ENCODE measurements at places on chromosomes 3 and 15. TPM values are rescaled to one million over a fixed set of nuclear protein-coding genes. Genes with fewer than 3 reads are reported as not detected.

ESYT3 gene
- polyA plus RNA-seq: 0.27 TPM

SNTN gene
- 0.16 TPM for polyA plus RNA-seq

WDR93 gene
- polyA plus RNA-seq: 0.32 TPM

KBTBD13 gene
- under 0.01 TPM for polyA plus RNA-seq

CASR gene
- polyA plus RNA-seq: 0.43 TPM

BFSP2 gene
- 3.8 TPM for polyA plus RNA-seq

COL7A1 gene
- polyA plus RNA-seq: 273 TPM

Data from thymus (tissue), 14 donors.